ENCODE measurements at places on chromosomes 3 and 15.

- DNase-seq, result no peak
Measured at GRCh38 chr15:47212222-47213010, 504.9 kb upstream of the SEMA6D start.

- no peak for DNase-seq
Measured at GRCh38 chr15:39776068-39776467, 6.6 kb downstream of the FSIP1 start.

DNA sequence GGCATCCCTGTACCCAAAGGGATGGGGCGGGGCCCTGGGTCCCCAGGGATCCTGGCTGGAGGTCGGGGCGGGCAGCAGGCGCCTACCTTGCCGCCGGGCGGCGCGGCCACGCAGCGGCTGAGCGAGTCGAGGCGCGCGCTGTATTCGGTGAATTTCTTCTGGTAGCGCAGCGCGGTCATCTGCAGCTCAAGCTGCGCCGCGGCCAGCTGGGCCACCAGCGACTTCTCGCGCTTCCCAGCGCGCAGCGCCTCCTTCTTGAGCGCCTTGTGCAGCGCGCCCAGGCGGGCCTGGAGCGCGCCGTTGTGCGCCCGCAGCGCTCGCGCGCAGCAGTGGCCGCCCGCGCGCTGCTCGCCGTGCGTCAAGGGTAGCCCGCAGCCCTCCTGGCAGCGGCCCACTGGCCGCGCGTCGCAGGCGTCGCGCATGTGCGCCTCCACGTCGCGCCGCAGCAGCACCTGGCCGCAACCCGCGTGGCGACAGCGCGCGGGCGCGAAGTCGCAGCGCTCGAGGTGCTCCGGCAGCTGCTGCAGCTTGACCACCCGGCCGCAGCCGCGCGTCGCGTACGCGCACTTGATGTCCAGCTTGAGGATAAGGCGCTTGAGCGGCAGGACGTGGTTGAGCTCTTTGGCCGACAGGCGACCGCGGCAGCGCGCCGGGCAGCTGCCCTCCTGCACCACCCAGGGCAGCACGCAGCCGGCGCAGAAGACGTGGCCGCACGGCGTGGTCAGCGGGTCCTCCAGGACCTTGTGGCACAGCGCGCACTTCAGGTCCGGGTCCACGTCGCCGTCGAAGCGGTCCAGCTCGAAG, 522 bp downstream of the PDZRN3 start:
- peak; percentile 38 for DNase-seq

DNA sequence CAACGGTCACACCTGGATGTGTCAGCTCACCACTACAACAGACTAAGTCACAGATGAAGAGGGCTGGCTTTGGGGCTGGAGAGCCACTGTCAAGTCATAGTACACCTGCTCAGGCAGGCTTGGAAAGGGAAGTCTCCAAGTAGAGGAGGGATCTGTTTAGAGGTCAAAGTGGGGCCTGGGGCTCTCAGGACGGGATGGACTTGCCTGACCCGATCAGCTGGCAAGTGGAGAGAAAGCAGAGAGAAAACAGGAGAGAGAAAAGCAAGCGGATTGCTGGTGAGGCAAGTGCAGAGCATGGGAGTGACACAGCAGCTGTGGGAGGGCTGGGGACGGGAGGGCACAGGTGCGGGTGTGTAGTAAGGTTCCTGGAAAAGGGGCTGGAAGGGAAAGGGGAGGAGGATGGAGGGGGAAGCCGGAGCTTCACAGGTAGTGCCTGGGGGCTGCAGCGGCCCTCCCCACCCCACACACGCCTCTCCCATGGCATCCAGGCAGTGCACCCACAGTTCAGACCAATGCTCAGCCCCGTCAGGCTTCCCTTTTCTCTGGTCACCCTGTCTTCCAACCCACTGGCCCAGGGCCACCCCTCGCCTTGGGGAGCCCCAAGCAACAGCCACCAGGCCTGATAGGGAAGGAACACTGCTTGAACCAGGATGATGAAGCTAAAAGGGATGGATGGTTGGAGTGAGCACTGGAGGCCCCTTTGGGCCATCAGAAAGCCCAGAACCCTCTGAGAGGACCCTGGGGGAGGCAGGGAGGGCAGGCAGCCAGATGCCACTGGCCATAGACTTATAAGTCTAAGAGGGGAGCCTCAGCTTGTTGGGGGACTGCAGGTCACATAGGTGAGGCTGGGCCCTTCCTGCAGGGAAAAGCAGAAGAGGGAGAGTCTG, 8.5 kb downstream of the RPS17 start:
- DNase-seq, result no peak

GRCh38 chr15:58164926-58165325, 26.7 kb downstream of the AQP9 start:
- no peak for DNase-seq

- DNase-seq, result no peak
Measured at GRCh38 chr15:73985101-73985873, 6.8 kb downstream of the STOML1 start.

GRCh38 chr3:135491491-135492205, 473.9 kb upstream of the PPP2R3A start:
- no peak for DNase-seq

- DNase-seq, result no peak
Measured at GRCh38 chr3:194967151-194968117, 281.8 kb downstream of the FAM43A start.

DNA sequence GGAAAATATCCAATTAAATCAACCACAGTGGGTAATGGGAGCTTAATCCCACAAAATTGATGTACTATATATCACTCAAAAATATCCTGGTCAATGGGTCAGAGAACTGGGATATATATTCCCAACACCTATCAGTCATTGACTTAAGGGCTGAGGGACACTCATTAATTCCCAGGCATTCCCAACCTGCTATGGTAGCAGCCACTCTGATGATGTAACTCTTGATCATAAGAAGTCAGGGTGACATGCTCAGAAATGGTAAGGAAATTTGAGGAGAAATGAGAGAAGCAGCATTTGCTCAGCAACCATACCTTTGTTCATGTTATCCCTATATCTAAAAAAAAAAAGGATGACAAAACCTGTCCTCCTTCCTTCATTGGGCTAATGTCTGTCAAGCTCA, 3.1 kb upstream of the PLOD2 start:
- no peak for DNase-seq

GRCh38 chr15:31111091-31111647, 9.6 kb upstream of the TRPM1 start:
- no peak for DNase-seq

GRCh38 chr3:12427551-12427950, 56.7 kb upstream of the TSEN2 start:
- no peak for DNase-seq

- peak; percentile 22 for DNase-seq
Measured at GRCh38 chr15:67025719-67026609, 39.4 kb upstream of the SMAD3 start.

GRCh38 chr3:60101621-60102020, 1051.8 kb upstream of the CFAP20DC start:
- no peak for DNase-seq

DNA sequence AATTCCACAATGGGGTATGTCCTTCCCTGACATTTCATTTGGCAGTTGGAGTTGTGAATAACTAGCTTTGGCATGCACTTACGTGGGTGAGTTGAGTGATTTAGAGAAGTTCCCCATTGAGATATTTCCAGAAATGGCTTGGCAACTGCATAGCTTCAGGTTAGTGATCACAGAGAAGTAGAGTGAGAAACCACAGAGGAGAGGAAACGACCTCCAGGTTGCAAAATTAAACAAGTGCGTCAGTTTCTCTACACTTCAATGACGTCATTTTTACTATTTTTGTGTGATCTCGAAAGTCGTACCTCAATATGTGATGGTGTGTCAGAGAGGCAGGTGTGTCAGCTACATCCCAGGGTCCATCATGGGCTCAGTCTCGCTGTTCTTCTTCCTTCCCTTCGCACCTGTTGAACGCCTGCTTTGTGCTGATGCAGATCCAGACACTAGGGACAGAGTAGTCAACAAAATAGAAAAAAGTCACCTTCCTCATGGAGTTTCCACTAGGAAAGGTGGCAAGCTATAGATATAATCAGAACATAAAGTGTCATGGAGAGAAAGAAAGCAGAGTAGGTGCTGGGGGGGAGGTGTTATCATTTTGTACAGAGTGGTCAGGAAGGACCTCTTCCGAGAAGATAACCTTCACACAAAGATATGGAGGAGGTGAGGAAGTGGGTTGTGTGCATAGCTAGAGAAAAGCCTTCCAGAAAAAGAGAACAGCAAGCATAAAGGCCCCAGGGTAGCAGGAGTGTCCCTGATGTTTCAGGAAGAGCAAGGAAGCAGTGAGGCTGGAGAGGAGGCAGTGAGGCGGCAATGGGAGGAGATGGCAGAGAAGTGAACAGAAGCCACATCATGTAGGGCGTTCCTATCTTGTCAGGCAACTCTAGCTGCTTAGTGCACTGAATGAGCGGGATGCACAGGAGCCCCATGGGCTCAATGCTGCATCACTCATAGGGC, 75.6 kb downstream of the MCTP2 start:
- DNase-seq, result no peak

GRCh38 chr3:115549071-115549470, 74.2 kb upstream of the GAP43 start:
- DNase-seq, result no peak

DNA sequence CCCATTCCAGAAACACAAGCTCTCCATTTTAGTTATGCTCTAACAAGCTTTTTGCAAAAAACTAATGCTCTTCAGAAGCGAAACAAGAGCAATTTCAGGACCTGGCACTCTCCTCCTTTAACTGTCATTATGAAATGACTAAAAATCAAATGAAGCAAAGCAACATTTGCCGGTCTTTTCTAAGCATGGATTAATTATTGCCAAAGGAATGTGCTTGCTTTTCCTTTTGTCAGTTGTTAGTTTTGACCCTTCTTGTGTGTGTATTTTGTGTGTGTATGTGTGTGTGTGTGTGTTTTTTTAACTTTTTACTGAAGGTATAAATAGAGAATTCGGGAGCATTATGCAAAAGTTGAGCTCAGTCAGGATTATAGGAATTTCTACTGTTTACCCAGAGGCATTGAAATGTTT, 509.1 kb downstream of the TUSC7 start:
- no peak for DNase-seq

- DNase-seq, result no peak
Measured at GRCh38 chr15:52080031-52080430, 32.5 kb downstream of the BCL2L10 start.

GRCh38 chr3:37074178-37074577, 80.9 kb downstream of the MLH1 start:
- DNase-seq, result no peak

- peak; percentile 76 for DNase-seq
Measured at GRCh38 chr3:67357610-67358458, 296.6 kb downstream of the SUCLG2 start.

GRCh38 chr15:76032046-76032445, 19.8 kb upstream of the NRG4 start:
- DNase-seq, result no peak

All from T47D (cell line).